ENCODE measurements at places on chromosomes 2 and 18.

DNA sequence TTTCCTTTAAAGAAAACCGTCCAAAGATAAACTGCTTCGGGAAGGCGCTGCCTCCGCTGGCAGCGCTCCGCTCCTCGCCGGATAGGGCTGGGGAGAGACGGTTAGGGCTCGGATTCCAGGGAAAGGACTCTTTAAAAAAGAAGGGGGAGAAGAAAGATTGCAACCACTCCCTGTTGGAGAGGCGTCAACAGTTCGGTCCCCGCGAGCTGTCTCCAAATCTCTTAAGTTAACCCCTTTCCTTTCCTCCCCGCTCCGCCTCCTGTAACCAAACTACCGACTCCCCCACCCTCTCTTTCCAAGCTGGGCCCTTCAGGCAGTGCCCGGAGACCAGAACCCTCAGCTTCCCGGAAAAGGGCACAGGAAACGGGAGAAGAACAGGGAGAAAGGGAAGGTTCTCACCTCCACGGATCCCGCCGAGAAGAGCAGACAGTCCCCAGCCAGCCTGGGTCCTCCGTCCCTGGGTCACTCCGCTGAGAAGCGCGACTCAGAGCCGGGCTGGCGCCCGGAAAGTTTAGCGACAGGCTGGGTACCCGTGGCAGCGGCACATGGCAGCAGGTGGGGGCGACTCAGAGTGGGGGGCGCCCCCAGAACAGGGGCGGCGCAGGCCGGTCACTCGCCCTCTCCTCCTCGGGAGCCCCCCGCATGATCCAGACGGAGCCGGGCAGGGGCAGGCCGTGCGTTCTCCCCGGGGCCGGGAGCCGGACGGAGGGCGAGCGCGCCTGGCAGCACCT, 675 bp downstream of the FZD5 start:
- no peak for DNase-seq

GRCh38 chr2:213181712-213182111, 30.3 kb upstream of the IKZF2 start:
- DNase-seq = no peak

DNA sequence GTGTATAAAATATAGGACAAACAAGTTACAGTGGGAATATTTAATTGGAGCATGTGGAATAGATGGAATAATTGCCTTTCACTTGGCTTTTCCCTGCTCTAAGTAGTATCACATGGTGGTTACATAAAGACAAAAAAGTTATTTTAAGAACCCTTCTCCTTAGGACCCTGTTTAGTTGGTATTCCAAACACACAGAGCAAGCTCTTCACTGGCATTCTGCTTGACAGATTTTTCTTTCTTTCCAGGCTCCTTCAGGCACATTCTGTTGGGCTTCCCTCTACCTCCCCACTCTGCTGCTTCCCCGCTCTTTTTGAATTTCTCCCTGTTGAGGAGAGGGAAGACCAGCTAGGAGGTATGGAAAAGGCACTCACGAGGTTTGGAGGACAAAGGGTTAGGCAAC, 29.0 kb upstream of the DARS1 start:
- DNase-seq = no peak

DNA sequence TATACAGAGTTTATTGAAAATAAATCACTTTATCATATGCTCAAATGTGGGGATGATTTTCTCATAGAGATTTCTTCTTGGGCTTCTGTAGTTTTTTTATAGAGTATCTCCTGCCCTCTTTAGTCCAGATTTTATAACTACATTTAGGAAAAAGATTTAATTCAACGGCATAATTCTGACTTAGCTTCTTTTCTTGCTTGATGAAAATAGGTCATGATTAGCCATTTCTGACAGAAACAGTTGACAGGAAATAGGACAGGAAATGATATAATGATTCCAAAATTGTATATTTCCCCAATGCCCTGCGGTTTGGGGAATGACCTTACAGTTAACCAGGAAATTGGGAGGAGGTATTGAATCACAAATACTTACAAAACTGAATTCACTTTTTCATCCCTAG, 1531.9 kb upstream of the ACVR2A start:
- DNase-seq = no peak

GRCh38 chr2:236988216-236988615, 97.5 kb upstream of the COPS8 start:
- no peak for DNase-seq
